AG04449 (cell line): ENCODE measurements at places on chromosomes 6 and 20.

GRCh38 chr6:168789699-168790098 lies 348.7 kb downstream of the SMOC2 start:
- DNase-seq: no peak

- DNase-seq: no peak
Observed at GRCh38 chr6:47069156-47069555, 27.0 kb upstream of the ADGRF1 start.

- peak; percentile 14 for DNase-seq
Observed at GRCh38 chr6:106979435-106979884, 4.9 kb upstream of the CD24 start.

DNA sequence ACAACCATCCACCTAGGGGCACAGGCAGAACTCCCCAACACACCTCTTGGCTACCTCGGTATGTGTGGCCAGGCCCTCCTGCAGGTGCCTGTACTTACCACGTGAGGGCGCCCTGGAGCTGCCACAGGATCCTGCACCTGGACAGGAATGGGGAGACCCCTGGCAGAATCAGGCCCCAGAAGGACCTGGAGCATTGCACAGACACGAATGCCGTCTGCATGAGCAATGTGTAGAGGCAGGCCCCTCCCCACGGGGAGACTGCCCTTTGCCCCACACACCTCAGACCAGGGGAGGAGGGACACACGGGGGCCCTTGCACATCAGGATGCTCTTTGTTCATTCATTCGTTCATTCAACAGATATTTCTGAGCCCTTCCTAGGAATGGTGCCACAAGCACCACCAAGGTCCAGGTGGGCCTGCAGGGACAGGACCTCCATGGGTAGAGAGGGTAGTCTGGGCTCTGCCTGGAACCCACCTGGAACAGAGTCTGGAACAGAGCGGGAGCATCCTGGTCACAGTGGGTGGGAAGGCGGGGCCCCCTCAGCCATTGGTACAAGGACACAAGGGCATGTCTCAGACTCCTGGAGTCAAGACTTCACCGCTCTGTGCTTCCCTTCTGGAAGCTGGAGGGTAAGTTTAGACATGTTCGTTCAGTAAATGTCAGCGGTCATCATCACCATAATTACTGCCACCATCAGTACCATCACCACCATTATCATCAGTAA lies 32.3 kb downstream of the YTHDF1 start:
- DNase-seq: no peak

DNA sequence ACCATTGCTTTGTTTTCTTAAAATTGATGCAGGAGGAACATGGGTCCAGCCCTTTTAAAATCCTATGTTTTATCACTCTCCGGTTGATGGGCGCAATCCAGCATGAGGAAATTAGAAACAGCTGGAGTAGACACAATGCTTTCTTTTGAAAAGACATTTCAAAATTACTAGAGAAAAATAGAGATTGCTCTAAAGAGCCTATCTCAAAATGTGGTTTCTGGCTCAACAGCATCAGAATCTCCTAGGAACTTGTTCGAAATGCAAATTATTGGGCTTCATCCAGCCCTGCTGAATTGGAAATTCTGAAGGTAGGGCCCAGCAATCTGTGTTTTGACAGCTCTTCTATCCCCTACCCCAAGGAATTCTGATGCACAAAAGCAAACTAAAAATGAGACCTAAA lies 190.8 kb upstream of the BMP2 start:
- no peak for DNase-seq

GRCh38 chr6:15087186-15087589 lies 158.7 kb upstream of the JARID2 start:
- no peak for DNase-seq

- DNase-seq: no peak
Observed at GRCh38 chr6:92822222-92822621, 597.1 kb downstream of the EPHA7 start.

GRCh38 chr6:17391976-17392375 lies 1.4 kb upstream of the CAP2 start:
- no peak for DNase-seq

DNA sequence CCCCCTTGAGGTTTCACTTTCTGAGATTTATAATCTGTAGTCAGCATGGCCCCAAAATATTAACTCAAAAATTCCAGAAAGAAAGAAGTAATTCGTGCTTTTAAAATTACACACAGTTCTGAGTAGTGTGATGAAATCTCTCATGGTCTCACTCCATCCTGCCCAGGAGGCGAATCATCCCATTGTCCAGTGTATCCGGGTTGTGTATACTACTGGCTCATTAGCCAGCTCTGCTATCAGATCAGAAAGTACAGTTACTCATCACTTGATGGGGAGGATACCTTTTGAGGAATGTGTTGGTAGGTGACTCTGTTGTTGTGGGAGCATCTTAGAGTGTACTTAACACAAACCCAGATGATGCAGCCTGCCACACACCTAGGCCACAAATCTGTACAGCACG lies 65.2 kb downstream of the CDC5L start:
- peak; percentile 24 for DNase-seq

DNA sequence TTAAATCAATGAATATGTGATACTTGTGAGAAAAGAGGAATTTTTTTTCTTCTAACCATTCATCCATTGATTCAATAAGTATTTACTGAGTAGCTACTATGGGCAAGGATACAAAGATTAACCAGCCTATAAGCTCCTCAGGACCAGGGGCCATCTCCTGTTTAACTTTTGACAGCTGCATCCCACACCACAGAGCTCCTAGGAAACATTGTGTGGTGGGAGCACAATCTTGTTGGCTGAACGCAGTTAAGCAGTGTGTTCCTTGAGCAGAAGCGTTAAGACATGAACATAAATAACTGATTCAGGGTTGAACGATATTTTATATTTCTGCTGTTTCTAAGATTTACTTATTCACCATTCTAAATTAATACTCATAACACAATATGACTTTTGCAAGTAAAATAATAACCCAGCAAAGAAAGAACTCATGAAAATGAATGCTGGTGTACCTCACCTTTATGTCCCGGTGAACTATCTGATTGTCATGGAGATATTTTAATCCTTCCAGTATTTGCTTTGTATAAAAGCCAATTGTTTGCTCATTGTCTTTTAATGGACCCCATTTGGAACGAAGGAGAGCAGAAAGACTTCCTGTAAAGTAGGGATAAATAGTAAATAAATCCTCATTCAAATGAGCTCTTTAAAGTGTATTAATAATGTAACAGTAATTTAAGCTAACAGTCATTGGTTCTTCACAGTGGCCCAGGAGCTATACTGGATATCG lies 62.6 kb upstream of the MAP7 start:
- no peak for DNase-seq

- peak; percentile 33 for DNase-seq
Observed at GRCh38 chr6:45454008-45454911, 76.5 kb upstream of the SUPT3H start.

DNA sequence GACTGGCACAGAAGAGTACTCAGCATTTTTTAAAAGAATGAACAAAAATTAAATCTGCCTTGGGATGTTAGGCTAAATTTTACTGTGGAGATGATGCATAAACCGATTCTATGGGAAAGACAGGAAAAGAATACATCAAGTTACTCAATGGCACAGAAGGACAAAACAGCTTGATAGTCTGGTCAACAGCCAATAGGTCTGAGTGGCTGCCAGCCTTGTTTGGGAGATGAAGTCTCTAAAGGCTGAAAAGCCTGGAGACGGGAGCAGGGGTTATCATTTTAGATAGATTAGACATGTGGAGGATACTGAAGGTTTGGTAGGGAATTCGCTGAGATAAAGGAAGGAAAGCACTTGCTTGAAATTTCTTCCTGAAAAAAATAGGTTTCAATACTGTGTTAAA lies 56.3 kb upstream of the LAMA2 start:
- DNase-seq: no peak

GRCh38 chr20:46713957-46714834 lies 4.7 kb downstream of the SLC2A10 start:
- no peak for DNase-seq
